ENCODE measurements at places on chromosomes 16 and 17. TPM values are rescaled to one million over a fixed set of nuclear protein-coding genes. Genes with fewer than 3 reads are reported as not detected.

- peak; percentile 43 for DNase-seq
Measured at GRCh38 chr17:27756467-27757371, 43.6 kb downstream of the NOS2 start.

- DNase-seq: no peak
Measured at GRCh38 chr17:14294876-14295275, 6.0 kb upstream of the HS3ST3B1 start.

GRCh38 chr16:1133271-1133670, 19.6 kb upstream of the CACNA1H start:
- no peak for DNase-seq

GRCh38 chr16:12758670-12759558, 44.8 kb downstream of the CPPED1 start:
- DNase-seq: no peak

DNA sequence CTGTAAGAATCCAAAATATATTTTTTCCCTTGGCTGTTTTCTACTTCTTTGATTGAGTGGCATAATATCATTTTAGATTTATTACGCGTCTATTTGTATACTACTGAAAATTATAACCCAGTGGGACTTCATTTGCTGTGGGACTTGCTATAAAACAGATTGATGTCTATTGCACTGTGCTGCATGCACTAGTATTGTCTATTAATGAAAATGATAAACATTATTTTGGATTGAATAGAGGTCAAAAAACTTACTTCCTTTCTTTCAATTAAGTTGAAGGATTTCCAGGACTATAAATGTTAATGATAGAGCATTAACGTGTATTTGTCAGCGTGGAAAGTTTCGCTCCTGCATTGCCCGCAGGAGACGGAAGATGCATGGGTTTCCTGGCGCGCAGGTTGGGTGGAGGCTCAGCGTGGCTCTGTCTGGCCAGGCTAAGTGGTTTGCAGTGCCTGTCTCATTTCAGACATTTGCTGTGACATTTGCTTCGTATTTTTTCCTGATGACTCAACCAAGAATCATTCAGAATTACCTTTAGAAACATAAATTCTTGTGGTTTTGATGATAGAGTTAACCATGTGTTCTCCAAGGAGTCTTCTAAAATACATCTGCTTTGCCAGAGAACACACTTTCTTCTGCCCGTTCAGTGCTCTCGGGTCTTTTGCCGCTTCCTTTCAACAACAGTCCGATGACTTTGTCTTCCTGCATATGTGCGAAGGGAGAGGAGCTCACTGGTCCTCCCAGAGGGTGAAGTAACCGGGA, 216.7 kb downstream of the RPTOR start:
- peak; percentile 89 for DNase-seq

DNA sequence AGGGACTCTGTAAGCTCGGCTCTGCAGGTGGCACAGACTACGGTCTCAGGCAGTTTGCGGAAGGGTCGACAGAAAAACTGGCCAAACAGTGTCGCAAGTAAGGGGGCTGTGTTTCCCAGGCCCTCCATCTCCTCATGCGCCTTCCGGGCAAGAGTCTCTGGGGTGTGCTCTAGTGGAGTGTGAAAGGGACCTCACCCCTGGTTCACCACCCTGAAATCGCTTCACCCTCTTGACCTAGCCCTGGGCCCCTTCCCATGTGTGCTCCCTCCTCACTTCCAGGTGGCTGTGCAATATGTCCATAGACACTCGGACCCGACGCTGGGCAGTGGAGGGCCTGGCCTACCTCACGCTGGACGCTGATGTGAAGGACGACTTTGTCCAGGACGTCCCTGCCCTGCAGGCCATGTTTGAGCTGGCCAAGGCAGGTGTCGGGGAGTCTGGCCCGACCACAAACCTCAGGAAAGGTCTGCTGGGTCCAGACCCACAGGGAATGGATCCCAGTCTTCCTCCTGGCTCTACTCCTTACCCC, 22.3 kb downstream of the UNC45B start:
- no peak for DNase-seq

- no peak for DNase-seq
Measured at GRCh38 chr17:75064460-75064859, 17.4 kb downstream of the KCTD2 start.

DNA sequence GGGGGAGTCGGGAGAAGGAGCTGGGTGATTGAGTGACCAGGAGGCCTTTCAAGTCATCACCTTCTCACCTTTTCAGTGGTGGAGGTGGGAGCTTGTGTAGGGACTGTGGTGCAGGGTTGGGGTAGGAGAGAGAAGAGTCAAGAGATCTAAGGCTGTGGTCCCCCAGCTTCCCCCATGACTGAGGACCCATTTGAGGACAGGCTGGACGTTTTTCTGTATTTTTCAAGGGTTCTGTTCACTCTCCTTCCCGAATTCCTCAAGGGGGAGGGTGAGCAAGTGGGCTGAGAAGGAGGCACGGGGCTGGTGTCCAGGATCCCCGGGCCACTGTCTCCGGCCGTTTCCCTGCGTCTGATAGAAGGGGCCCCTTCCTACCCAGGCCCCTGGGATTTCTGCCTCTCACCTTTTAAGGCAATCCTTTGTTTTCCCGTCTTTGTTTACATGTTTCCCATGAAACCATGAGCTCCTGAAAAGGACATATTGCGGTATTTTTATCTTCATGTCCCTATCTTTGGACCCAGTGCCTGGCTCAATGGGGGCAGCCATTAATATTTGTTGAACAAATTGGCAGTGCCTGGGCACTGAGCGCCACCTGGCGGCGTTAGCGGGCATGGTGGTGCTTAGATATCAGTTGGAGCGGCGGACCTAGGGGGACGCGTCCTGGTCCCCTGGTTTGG, 9.2 kb upstream of the CD300A start:
- DNase-seq: peak; percentile 60

DNA sequence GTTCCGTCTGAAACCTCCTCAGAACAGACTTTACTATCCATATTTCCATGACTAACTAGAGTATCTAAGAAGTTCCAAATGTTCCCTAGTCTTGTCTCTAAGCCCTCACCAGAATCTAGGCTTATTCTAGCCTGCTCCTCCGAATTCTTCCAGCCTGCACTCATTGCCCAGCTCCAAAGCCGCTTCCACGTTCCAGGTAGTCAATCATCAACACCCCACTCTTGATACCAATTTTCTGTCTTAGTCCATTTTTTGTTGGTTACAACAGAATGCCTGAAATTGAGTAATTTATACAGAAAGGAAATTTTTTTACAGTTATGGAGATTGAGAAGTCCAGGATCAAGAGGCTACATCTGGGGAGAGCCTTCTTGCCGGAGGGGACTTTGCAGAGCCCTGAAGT, 21.1 kb downstream of the SLC38A8 start:
- DNase-seq: no peak

- no peak for DNase-seq
Measured at GRCh38 chr16:4525069-4525468, 13.5 kb downstream of the CDIP1 start.

DNA sequence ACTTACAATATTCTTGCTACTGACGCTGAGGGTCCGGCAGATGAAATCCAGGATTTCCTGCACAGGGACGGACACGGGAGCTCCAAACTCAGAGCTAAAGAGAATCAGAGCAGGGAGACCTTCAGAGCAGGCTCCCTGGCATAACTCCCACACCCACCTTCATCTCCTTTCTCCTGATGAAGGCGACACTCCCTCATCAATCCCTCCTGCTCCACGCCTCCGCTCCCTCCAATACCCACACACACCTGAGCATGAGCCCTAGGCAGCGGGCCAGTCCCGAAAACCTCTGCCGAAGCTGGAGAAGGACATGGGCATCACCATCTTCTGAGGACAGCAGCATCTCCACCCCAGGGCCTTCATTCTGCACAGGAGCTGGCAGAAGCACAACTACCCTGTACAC, 28.1 kb downstream of the PELP1 start:
- no peak for DNase-seq

- DNase-seq: no peak
Measured at GRCh38 chr17:49132699-49133364, at the start of gene B4GALNT2. B4GALNT2 (plus strand) TSS chr17:49132769; CDS start chr17:49132793, 24 bp downstream.

DNA sequence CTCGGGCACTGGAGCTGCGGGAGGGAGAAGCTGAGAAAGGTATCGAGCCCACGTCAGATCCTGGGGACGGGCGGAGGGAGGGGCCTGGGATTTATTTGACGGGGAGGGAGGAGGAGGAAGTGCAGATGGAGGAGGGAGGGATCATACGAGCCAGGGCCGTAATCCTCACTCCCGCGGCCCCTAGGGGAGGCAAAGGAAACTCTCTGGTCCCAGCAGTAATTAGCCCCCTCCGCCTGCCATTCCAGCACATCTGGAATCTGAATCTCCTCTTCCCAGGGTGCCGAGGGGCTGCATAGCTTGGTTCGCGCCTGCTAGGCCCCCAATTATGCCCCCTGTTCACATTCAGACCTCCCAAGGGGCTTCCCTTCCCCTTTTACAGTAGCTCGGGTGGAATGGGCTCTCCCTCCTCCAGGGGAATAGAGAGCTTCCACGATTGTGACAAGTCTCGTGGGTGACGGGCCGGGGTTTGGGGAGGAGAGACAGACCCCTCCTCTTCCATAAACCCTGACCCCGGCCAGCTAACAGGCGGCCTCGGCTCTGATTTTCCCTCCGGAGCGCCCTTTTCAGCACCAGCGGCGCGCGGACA, at the start of gene SEZ6L2:
SEZ6L2 (minus strand) TSS at position 35 of the 586 bp plus-strand sequence. CDS start 531 bp downstream, outside the sequence.
- DNase-seq: peak; percentile 93

The SLC5A10 gene
- not detected for total RNA-seq

The SGCA gene
- total RNA-seq: 0.32 TPM

The TBC1D3I gene
- 0.97 TPM for total RNA-seq

The TEKT5 gene
- not detected for total RNA-seq

The PRKAR1A gene
- total RNA-seq: 260 TPM

The MFAP4 gene
- 28.7 TPM for total RNA-seq

Measured in fibroblast of villous mesenchyme (primary cell).